CD8-positive, alpha-beta memory T cell (primary cell): ENCODE measurements at places on chromosomes 11 and 22. TPM values are rescaled to one million over a fixed set of nuclear protein-coding genes. Genes with fewer than 3 reads are reported as not detected.

NRIP3 gene
- total RNA-seq: 1.4 TPM

DNA sequence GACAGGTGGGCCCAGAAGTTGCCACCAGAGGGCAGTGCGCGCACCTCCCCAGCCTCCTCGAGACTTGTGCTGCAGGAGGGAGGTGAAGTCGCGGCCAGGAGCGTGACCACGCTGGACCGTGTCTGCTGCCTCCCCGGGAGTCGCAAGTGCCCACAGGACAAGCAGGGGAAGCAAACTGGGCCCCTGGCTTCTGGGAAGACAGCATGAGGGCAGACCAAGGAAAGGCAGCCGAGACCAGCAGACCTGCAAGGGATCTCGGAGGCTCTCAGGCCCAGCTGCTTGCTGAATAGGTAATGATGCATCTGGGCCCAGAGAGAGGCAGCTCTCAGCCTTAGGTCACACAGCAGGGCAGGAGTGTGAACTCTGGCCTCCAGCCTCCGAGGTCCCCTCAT, 17.0 kb upstream of the IL2RB start:
- H3K27ac ChIP-seq: peak overlapping the region; percentile 48
- H3K27me3 ChIP-seq: no peaks in the 10 kb centered on the region
- peak; percentile 72 for DNase-seq
- no peaks in the 10 kb centered on the region for H3K36me3 ChIP-seq

CLMP gene
- 0.09 TPM for total RNA-seq

SCGB1D2 gene
- total RNA-seq: not detected

GRCh38 chr11:80349997-80350396, 909.2 kb upstream of the TENM4 start:
- H3K4me3 ChIP-seq: no peak overlapping the region
- no peaks in the 10 kb centered on the region for H3K4me1 ChIP-seq
- no peaks in the 10 kb centered on the region for H3K27me3 ChIP-seq

GRCh38 chr22:26489447-26490036, 5.9 kb downstream of the SRRD start:
- H3K27ac ChIP-seq: no peak overlapping the region
- H3K4me1 ChIP-seq: peaks cover 6% of the 10 kb centered on the region
- no peak overlapping the region for H3K4me3 ChIP-seq
- DNase-seq: no peak
- H3K27me3 ChIP-seq: no peaks in the 10 kb centered on the region

DNA sequence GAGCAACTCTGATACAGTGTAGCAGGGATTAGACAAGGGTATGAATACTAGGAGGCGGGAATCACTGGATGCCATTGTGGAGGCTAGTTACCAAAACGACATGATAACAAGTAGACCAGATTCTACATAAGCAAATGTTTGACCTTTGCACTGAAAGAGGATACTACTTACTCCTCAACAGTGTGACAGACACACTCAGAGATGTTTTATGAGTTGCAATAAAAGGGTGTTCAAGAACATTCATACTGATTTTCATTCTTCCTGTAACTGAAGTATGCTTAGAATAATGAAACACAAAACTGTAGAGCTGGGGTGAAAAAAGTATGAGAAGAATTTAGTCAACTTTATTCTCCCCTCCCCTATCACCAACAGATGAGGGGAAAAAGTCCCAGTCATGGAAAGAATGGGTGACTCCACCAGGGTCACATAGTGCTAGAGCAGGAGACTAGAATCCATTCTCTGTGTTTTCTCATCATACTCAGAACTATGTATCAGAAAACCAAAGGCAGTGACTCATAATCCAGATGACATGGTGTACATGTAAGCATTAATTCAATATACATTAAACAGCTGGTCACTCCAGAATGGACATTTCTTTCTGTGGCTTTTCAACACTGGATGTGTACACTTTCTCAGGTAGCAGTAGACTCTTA, 32.8 kb downstream of the ARHGAP20 start:
- H3K36me3 ChIP-seq: no peaks in the 10 kb centered on the region
- no peaks in the 10 kb centered on the region for H3K4me1 ChIP-seq
- no peaks in the 10 kb centered on the region for H3K27me3 ChIP-seq
- no peak overlapping the region for H3K4me3 ChIP-seq
- DNase-seq: no peak
- H3K27ac ChIP-seq: no peak overlapping the region

DNA sequence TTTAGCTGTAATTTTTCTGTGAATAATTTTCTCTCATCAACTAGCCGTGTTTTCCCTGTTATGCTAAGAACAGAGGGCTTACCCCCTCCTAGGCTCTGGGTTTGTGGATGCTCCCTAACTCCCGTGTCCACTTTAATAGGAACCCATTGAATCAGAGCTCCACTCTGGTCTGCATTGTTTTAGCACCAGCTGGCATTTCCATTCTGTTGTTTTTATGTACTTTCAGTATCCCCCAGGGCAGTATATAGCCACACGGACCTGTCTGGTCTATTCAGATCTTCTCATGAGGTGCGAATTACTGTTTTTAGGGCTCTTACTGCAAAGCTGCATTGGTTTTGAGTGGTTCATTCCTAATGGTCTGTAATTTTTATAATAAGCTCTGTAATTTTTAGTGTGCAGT, 16.0 kb downstream of the POLD3 start:
- peaks cover 20% of the 10 kb centered on the region for H3K36me3 ChIP-seq
- no peaks in the 10 kb centered on the region for H3K27me3 ChIP-seq
- no peaks in the 10 kb centered on the region for H3K4me1 ChIP-seq

DNA sequence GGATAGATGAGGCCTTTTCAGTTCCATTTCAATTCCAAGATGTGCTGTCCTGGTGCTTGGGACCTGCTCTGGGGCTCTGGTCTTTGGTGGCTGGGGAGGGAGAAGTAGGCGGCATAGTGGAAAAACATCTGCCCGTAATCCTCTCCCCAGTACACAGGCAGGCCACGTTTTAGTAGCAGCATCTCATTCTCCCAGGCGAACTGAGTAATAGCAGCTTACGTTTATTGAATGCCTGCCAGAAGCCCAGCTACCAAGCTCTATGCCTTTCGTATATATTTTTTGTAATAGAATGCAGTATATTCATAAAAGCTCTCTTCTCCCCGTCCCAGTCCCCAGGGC, 11.4 kb downstream of the ACO2 start:
- H3K4me3 ChIP-seq: no peak overlapping the region
- no peak for DNase-seq
- H3K4me1 ChIP-seq: no peaks in the 10 kb centered on the region
- H3K27me3 ChIP-seq: no peaks in the 10 kb centered on the region
- no peak overlapping the region for H3K27ac ChIP-seq

- H3K27ac ChIP-seq: no peak overlapping the region
- H3K4me3 ChIP-seq: no peak overlapping the region
- DNase-seq: no peak
- H3K36me3 ChIP-seq: no peaks in the 10 kb centered on the region
These were observed 493.9 kb upstream of the B3GAT1 start for GRCh38 chr11:134905928-134906327.

C22orf31 gene
- total RNA-seq: not detected

CADM1 gene
- 0.90 TPM for total RNA-seq

- no peak overlapping the region for H3K4me3 ChIP-seq
- no peaks in the 10 kb centered on the region for H3K36me3 ChIP-seq
- H3K27me3 ChIP-seq: no peaks in the 10 kb centered on the region
- H3K27ac ChIP-seq: no peak overlapping the region
These were observed 109.6 kb downstream of the MRTFA start for GRCh38 chr22:40526960-40527359.

GRCh38 chr22:38271101-38271500, 1.7 kb downstream of the TMEM184B start:
- no peaks in the 10 kb centered on the region for H3K27me3 ChIP-seq
- no peak overlapping the region for H3K27ac ChIP-seq
- no peak for DNase-seq
- H3K36me3 ChIP-seq: no peaks in the 10 kb centered on the region
- H3K4me3 ChIP-seq: peak overlapping the region; percentile 67

- H3K36me3 ChIP-seq: no peaks in the 10 kb centered on the region
- no peak overlapping the region for H3K27ac ChIP-seq
- H3K4me3 ChIP-seq: no peak overlapping the region
- H3K27me3 ChIP-seq: no peaks in the 10 kb centered on the region
These were observed 82.3 kb downstream of the TRMU start for GRCh38 chr22:46417769-46418168.

TREH gene
- not detected for total RNA-seq

GRCh38 chr22:19870153-19871022, 15.7 kb upstream of the GNB1L start:
- no peak overlapping the region for H3K27ac ChIP-seq
- H3K27me3 ChIP-seq: no peaks in the 10 kb centered on the region
- H3K4me1 ChIP-seq: peaks cover 16% of the 10 kb centered on the region
- H3K36me3 ChIP-seq: no peaks in the 10 kb centered on the region

DNA sequence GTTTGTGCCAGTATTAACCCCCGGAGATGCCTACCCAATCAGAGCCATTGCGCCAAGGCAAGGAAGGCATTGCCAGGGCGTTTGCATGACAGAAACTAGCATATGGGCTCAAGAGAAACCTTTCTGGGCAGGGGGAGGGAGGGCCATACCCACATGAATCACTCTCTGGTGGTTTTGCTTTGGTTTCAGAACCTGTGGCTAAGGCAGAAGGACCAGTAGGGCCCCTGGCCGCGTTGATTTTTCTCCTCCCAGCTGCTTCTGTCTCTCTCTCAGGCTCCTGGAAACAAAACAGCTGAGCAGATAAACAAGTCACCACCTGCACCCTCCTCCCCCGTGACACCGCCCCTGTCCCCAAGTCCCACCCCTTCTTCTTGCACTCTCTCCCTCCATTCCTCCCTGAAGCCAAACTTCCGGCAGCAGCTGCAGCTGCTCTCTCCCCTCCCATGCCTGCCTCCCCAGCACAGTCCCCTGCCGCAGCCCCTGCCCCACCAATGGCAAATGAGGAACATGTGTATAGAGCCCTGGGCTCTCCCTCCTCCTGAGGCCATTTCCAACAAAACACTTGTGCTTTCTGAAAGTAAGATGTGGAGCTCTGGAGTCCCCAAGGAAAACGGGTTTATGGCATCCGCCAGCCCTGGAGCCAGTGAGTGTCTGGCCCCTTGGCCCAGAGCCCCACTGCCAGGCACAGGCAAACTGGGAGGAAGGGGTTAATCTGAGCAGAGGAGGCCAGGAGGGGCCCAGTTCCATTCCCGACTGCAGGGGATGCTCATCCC, 39.0 kb upstream of the ADA2 start:
- H3K36me3 ChIP-seq: no peaks in the 10 kb centered on the region
- H3K4me1 ChIP-seq: peaks cover 18% of the 10 kb centered on the region
- no peak overlapping the region for H3K4me3 ChIP-seq
- H3K27me3 ChIP-seq: no peaks in the 10 kb centered on the region

- no peaks in the 10 kb centered on the region for H3K27me3 ChIP-seq
- H3K4me3 ChIP-seq: no peak overlapping the region
- H3K27ac ChIP-seq: no peak overlapping the region
- no peak for DNase-seq
These were observed 393.8 kb upstream of the SYN3 start for GRCh38 chr22:33451866-33452469.

TSGA10IP gene
- not detected for total RNA-seq

GRCh38 chr11:73141309-73142127, 600 bp downstream of the FCHSD2 start:
- peak; percentile 66 for DNase-seq
- H3K27ac ChIP-seq: peak overlapping the region; percentile 88
- H3K36me3 ChIP-seq: no peaks in the 10 kb centered on the region
- H3K27me3 ChIP-seq: no peaks in the 10 kb centered on the region

DNA sequence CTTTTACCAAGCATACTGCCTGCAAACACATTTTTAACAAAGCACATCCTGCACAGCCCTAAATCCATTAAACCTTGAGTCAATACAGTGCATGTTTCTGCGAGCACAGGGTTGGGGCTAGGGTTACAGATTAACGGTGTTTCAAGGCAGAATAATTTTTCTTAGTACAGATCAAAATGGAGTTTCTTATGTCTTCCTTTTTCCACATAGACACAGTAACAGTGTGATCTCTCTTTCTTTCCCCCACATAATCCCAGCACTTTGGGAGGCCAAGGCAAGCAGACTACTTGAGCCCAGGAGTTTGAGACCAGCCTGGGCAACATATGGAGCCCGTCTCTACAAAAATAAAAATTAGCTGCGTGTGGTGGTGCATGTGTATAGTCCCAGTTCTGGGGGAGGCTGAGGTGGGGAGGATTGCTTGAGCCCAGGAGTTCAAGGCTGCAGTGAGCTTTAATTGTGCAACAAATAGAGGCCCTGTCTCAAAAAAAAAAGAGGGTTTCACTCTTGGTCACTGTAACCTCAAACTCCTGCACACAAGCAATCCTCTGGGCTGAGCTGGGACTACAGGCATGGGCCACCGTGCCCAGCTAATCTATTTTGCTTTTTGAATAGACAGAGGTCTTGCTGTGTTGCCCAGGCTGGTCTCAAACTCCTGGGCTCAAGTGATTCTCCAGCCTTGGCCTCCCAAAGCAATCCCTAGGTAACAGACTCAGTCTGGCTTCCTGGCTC, 19.7 kb upstream of the SLC3A2 start:
- peak overlapping the region; percentile 38 for H3K27ac ChIP-seq
- H3K36me3 ChIP-seq: no peaks in the 10 kb centered on the region
- H3K27me3 ChIP-seq: no peaks in the 10 kb centered on the region
- no peak for DNase-seq
- H3K4me3 ChIP-seq: no peak overlapping the region

GRCh38 chr11:100338144-100338840, 348.8 kb upstream of the ARHGAP42 start:
- no peaks in the 10 kb centered on the region for H3K36me3 ChIP-seq
- no peaks in the 10 kb centered on the region for H3K27me3 ChIP-seq
- no peaks in the 10 kb centered on the region for H3K4me1 ChIP-seq
- no peak for DNase-seq
- no peak overlapping the region for H3K4me3 ChIP-seq
- H3K27ac ChIP-seq: no peak overlapping the region

DNA sequence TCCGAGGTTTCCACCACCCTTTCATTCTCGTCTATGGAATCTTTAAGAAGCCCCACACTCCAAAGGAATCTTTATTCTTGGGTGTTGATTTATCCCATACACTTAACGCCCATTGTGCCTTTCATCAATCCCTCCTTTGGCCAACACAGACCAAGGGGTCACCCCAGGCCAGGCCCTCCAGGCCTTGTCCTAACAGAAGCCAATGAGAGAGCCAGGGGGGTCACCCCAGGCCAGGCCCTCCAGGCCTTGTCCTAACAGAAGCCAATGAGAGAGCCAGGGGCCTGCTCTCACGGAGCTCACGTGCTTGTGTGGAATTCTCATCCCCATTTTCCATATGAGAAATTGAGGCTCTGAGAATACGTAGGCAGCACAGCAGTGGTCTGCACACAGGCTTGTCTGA, 47.9 kb upstream of the TIMP3 start:
- no peaks in the 10 kb centered on the region for H3K27me3 ChIP-seq
- no peak overlapping the region for H3K4me3 ChIP-seq
- H3K36me3 ChIP-seq: no peaks in the 10 kb centered on the region
- H3K4me1 ChIP-seq: no peaks in the 10 kb centered on the region
- H3K27ac ChIP-seq: no peak overlapping the region
